ENCODE measurements at places on chromosomes 1 and 21. TPM values are rescaled to one million over a fixed set of nuclear protein-coding genes. Genes with fewer than 3 reads are reported as not detected.
A peak's percentile ranks its signal among the peaks of the same experiment; 100 is the strongest.

GRCh38 chr1:100616121-100616621, 78.2 kb downstream of the GPR88 start:
- peaks cover 17% of the 10 kb centered on the region for H3K4me1 ChIP-seq
- no peak for DNase-seq
- no peak overlapping the region for H3K4me3 ChIP-seq
- no peak overlapping the region for H3K27ac ChIP-seq

The C1orf226 gene
- total RNA-seq = not detected

DNA sequence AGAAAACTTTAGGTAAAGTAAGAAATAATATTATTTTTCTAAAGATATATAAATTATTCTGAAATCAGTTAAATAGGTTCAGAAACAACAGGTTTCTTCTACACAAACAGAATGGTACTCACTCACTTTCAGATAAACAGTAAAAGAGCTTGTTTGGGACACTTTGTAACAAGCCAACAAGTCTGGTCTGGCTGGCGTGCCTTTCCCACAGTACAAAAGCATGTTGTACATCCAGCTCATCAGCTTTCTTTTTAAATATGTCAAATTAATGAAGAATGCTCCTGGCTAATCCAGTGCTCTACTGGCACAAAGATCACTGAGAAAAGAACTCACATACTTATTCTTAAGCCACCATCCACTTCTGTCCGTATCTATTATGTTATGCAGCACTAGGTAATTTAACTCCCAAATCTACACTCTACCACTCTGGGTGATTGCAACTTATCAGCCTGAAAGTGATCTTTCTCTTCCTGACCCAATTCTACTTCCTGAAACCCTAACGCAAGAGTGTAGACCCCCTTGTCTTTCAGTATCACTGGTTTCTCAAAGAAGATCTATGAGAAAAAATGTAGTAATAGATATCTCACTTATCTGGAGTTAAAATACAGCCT, 32.6 kb downstream of the TRIT1 start:
- H3K4me3 ChIP-seq = peak overlapping the region; percentile 15
- no peak for DNase-seq
- H3K4me1 ChIP-seq = peaks cover 12% of the 10 kb centered on the region
- H3K27me3 ChIP-seq = no peaks in the 10 kb centered on the region

- H3K4me1 ChIP-seq = no peaks in the 10 kb centered on the region
- H3K27ac ChIP-seq = no peak overlapping the region
- peaks cover 33% of the 10 kb centered on the region for H3K27me3 ChIP-seq
- DNase-seq = no peak
Measured at GRCh38 chr1:22753481-22753971, 42.9 kb downstream of the EPHB2 start.

The LENEP gene
- total RNA-seq = not detected
